ENCODE measurements at places on chromosomes 2 and 18.
A peak's percentile ranks its signal among the peaks of the same experiment; 100 is the strongest.

GRCh38 chr2:25286025-25286400 lies 55.7 kb downstream of the DNMT3A start:
- DNase-seq: peak; percentile 80

- no peak for DNase-seq
These were observed 3.1 kb downstream of the CXCR2 start for GRCh38 chr2:218128781-218129457.

GRCh38 chr2:131658769-131659131 lies 131.1 kb downstream of the CCDC74A start:
- no peak for DNase-seq

- DNase-seq: peak; percentile 34
These were observed 136.1 kb downstream of the ICOS start for GRCh38 chr2:204072443-204073324.

DNA sequence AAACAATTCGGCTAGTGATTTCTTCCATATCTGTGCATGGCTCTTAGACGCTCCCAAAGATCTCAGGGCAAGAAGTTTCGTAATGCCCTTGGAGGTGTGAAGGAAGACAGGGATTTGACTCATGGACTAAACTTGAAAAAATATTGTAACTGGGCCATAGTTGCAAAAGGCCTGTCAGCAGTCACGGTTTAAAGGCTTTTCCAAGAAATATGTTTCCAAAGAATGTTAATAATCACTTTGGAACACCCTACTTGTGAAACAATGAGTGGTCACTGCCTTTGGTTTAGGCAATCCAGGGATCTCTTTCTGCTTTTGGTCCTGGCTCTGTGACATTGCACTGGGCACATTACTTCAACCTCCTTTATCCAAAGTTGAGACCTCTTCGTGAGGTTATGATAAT lies 102.5 kb upstream of the RASGRP3 start:
- no peak for DNase-seq

DNA sequence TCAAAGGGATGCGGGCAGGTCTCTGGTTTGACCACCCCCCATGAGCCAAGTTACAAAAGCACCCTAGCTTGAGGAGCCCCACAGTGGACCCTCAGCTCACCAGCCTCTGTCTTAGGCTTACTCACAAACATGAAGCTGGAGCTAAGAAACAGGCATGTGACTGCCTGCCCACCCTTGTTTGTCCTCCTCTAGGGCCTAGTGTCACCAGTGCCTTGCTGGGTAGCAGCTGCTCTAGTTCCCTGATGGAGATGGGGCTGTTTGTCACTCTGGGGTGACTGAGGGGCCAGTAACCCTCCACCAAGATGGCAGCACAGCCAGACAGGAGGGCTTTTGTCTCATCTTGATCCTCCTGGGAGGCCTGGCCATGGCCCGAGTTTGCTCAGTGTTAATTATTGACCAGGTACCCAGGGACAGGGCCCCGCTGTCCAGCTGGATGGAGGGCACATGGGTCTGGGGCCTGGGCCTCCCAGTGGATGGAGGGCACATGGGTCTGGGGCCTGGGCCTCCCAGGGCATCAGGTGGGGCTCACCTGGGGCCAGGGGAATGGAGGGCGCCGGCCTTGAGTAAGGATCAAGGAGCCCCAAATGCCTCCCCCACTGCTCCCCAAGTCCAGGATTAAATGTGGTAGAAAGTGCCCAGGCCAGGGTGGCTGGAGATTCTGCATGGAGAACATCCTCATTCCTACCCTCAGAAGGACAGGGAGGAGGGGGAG lies 185.9 kb upstream of the HAAO start:
- DNase-seq: no peak

DNA sequence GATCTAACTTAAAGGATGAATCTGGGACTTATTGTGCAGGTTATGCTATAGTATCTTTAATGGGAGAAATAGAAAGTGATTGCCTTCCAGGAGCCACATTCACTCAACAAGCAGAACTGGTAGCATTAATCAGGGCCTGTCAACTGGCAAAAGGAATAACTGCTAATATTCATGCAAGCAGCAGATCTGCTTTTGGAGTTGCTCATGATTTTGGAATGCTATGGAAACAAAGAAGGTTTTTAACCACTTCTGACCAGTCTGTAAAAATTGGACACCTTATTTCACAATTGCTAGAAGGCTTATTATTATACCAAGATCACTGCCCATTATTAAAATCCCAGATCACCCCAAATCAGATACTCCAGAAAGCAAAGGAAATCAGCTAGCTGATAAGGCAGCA lies 200.4 kb downstream of the MREG start:
- DNase-seq: no peak

- DNase-seq: no peak
These were observed 110.9 kb upstream of the SP3 start for GRCh38 chr2:174076040-174076439.

DNA sequence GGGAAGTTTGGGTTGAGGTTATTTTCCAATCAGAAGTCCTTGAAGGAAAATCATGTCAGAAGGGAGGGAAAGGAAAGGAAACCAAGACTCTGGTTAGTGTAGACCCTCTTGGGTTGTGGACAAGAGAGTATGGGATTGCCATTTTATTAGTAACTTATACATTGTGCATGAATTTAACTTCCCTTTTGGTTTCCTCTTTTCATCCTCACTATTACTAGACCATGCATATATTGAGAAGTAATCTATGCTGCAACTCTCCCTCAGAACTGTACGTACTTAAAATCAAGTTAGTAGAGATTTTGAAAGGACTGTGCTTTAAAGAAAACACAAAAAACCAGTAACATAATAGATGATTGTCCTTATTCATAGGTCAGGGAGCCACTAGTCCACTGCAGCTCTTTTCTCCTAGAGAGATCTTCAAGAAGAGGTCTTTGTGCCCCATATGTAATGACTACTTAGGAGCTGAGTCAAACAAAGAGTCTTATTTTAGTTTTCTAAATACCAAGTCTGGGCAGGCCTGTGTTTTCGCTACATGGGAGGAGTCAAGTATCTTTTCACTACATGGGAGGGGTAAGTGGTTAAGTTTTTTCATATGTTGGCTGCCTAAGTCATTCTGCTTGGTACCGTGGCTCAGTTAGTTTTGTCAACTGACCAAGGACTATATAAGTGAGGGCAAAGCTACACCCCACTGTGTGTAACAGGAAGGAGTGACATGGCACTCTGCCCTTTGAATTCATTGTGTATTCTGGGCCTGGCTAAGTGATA lies 25.2 kb upstream of the FAM117B start:
- DNase-seq: no peak

DNA sequence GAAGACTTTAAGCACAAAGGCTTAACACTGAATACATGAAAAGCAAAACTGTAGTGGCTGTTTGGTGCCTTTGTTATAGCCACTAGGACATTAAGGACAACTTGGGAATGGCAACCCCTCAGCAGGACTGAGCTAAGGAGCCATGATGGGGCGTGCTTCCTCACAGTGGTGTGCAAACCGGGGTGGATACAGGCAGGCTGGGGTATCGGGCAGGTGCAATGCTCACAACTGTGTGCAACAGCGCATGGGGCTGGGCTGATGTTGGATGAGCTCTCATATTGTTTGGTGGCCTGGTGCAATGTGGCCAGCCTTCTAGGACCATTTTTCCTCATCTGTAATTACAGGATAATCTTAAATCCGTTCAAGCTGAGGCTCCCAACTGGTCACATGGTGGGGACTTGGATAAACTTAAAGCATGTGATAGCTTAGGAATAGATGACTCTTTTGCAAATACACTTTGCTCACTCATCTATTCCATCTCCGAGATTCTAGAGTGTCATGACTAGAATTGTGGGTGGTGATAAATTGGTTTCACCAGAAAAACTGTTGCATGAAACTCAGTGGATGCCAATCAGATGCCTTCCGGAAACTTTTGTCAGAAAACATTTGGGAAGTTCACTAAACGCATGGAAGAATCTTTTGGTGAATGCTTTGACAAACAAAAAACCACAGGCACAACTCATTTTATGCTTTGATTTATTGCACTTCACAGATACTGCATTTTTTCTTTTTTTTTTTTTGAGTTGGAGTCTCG lies 116.5 kb downstream of the PXDN start:
- no peak for DNase-seq

DNA sequence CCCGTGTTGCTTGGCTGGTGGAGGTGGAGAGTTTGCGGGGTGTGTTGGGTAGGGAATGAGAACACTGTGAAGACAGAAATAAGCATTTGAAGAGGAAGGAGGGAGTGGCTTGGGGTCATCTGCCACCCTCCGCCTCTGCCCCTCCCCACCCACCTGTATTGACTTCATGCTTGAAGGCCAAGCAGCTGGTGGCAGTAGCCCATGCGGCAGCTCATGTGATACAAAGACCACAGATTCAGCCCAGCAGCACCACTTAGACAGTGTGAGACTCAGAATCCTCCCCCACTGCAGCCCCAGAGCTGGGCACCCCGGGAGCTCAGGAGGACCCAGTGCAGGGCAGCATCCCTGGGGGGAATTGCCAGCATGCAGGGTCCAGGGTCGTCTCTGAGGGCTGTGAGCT lies 15.4 kb downstream of the NPPC start:
- no peak for DNase-seq

- peak; percentile 57 for DNase-seq
These were observed 11.4 kb upstream of the MAPRE2 start for GRCh38 chr18:35029770-35030169.

GRCh38 chr2:124001696-124002430 lies 23.2 kb upstream of the CNTNAP5 start:
- DNase-seq: no peak

- no peak for DNase-seq
These were observed 56.0 kb downstream of the DGKD start for GRCh38 chr2:233410196-233410760.

DNA sequence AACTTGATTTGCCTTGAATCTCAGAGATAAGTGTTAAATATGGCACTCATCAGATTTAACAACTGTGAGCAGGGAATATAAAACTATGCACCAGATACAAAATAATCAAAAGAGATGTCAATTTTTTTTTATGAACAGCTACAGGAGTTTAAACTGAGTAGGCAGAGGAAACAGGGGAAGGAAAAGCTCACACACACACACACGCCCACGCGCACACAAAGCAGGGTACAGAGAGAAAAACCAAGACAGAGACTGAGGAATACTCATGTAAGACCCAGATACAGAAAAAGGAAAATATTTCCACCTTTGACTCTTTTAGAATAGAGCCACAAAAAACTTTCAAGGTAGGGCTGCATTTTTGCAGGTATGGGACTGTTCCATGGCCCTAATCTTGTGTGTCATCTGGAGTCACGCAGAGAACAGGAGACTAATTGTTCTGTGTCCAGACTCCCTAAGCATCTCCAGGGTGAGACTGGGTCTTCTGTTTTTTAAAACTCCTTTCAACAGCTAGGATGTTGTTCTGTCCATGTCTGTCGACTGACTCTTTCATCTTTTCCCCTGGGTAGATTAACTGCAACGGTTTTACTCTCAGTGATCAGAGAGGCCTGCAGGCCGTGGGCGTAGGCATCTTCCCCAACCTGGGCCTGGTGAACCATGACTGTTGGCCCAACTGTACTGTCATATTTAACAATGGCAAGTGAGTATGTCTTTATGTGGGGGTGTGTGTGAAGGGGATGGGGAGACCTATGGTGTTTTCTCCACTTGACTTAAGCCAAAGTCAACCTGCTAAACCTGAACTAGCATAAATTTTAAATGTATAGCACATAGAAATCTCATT lies 23.0 kb downstream of the SMYD1 start:
- no peak for DNase-seq

- no peak for DNase-seq
These were observed 566.8 kb upstream of the NRP2 start for GRCh38 chr2:205115511-205115910.

DNA sequence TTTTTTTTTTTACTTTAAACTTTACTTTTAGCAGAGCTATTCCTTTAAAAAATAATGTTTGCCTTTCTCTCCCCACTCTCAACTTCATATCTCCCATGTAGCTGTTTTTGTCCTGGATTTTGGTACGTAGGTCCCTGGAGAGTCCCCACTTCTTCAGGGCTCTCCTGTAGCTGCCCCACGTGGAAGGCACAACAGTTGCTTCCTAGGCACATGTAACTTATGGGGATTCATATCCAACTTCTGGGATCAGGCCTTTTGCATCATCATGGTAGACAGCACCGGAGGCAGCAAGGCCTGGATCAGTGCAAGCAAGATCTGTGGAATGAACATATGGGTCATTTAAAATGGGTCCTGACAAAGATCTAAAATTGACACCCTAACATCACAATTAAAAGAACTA lies 95.7 kb downstream of the ACAA2 start:
- no peak for DNase-seq

- DNase-seq: no peak
These were observed 36.6 kb upstream of the TCF7L1 start for GRCh38 chr2:85096616-85097015.

DNA sequence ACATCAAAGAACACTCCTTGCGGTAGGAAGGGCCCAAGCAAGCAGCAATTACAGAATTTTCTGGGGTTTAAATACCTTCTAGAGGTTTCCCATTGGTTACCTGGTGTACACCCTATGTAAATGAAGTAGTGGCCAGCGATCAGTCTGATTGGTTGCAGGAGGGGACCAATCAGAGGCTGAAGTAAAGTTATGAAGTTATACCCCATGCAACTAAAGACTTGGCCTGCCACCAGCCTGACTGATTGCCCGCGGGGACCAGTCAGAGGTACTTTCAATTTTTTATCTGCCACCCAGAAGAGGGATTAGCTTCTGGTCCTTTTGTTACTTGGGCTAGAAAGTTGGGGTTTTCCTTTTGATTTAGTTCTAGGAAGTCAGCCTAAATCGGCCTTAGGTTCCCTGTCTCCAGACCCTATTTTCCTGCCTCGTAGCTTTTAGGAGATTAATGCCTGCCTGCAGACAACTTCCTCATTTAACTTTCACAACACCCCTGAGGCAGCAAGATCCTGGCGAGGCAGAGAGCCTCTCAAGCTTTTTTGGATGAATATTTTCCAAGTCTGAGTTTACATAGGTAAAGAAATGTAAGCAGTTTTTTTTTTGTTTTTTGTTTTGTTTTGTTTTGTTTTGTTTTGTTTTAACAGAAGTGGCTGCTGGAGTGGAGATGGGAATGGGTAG lies 1.5 kb upstream of the DGUOK start:
- DNase-seq: no peak

DNA sequence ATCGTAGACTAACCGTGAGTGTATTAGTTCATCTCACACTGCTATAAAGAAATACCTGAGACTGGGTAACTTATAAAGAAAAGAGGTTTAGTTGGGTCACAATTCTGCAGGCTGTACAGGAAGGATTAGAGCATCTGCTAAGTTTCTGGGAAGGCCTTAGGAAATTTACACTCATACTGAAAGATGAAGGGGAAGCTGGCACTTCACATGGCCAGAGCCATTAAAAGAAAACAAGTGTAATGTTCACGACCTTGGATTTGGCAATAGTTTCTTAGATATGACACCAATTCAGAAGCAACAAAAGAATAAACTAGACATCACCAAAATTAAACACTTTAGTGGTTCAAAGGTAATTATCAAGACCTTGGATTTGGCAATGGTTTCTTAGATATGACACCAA lies 23.8 kb downstream of the ABCB11 start:
- no peak for DNase-seq
